ENCODE measurements at places on chromosomes 5 and 9.

GRCh38 chr9:91948597-91949391 is 1.2 kb downstream of the ROR2 start:
- DNase-seq: peak; percentile 47

DNA sequence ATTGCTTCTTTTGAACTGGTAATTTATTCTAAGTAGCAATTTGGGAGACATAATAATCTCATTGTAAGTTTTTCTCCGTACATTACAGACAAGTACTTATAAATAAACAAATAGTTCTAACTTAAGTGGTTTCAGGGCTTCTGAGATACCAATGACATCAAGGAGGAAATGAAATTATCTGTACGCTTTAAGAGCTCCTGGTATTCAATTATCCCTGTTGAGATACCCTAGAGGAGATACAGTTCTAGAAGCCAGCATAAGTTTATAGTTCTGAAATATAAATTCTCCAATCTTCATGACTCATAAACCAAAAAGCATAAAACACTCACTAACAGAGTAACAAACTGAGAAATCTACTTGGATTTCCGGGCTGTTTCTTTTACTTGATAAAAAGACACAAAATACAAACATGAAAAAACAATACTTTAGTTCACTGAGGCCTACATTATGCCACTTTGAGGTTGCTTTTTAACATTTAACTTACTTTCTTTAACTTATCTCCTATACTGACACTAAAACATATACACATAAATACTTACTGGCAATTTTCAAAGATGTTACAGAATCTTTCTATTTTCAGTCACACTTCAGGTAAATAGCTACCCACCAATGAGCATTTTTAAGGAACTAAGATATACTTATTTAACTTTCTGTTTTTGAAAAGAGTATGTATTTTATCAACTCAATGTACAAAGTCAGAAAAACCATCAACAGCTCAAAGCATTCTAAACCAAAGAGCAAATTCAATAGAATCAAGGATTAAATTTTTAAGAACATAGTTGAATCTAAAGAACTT is 7.5 kb downstream of the DCTN4 start:
- no peak for DNase-seq

DNA sequence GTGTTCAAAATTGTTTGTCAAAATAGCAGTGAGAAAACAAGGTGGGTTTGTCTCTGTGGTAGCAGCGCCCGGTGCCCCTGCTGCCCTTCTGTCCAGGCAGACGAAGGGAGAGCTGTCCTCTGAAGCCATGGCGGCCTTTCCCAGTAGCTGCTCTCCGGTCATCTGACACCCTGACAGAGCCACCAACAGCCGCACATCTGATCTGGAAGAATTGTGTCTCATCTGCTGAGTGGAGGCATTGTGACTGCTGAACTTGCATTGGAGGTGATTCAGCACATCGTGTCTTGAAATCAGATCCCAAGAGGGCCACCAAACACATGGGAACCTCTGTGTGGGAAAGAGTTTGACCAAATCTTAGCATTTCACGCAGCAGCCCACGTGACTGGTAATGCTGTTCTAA is 337.6 kb upstream of the IRX1 start:
- DNase-seq: no peak

DNA sequence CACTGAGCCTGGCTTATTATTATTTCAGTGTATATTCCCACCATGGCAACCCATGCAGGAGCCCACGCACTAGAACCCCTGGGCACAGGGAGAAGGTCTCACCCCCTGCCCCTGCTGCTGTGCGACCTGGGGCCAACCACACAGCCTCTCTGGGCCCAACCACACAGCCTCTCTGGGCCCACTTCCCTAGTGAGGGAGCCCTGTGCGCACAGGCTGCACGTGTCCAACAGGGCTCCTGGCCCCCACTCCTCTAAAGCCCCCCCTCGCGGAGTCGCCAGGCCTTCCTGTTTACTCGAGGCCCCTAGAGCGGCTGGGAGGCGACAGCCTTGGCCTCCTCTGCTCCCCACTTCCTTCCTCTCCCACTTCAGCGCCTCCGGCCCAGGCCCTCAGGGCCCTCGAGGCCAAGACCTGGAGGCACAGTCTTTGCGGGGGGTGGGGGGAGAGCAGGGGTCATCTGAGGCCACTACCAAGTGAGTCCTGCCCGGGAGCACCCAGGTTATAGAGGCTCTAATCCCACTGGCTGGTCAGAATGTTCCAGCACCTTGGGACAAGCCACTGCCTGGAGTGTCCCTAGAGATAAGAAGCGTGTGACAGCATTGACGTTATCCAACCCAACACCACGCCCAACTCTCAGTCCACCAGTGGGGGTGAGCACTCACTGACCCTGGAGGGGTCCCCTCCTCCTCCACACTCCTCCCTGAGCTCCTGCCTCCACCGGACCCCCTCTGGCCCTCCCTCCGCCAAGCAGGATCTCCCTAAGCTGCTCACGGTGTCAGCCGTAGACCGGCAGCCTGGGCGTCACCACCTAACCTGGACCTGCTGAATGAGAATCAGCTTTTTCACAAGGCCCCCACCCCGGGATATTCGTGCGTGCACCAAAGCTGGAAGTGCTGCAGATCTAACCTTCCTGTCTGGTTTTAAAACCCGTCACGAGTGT is 7.9 kb upstream of the ENG start:
- DNase-seq: no peak

DNA sequence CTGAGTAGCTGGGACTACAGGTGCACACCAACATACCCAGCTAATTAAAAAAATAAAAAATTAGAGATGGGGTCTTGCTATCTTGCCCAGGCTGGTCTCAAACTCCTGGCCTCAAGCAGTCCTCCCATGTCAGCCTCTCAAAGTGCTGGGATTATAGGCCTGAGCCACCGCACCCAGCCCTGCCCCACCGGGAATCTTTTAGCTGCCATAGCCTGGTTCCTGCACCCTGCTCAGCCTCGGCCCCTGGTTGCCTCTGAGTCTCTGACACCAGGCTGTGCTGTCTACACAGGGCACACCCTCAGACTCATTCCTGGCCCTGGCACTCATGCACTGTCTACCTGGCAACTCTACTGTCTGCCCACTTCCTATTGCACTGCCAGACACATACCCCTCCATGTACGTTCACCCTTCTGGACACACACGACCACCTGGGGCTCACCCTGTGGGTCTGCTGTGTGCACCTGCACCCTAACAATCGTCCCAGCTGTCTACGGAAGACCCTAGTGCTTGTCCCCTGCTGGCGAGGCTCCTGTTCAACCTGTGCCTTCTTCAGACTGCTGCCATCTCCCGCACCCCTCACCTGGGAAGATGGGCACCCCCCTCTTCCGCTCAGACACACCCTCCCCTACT is 1.4 kb downstream of the PROP1 start:
- DNase-seq: no peak

DNA sequence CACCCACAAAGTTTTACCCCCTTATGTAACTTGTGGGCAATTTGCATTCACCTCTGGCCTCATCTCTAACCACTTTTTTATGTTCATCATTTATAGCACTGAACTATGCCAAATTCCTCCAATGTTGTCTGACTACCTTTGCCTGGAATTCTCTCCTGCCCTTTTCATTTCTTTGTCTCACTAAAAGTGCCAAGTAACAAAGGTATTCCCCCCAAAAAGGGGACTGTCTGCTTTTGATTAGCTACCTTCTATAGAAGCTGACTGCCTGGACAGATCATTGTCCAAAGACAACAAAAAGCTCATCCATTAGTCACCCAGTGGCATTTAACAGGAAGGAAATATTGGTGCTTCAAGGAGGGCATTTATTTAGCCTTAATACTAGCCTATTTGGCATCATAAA is 189.9 kb upstream of the VCAN start:
- DNase-seq: peak; percentile 58

GRCh38 chr5:143397302-143398052 is 6.0 kb downstream of the NR3C1 start:
- DNase-seq: no peak

DNA sequence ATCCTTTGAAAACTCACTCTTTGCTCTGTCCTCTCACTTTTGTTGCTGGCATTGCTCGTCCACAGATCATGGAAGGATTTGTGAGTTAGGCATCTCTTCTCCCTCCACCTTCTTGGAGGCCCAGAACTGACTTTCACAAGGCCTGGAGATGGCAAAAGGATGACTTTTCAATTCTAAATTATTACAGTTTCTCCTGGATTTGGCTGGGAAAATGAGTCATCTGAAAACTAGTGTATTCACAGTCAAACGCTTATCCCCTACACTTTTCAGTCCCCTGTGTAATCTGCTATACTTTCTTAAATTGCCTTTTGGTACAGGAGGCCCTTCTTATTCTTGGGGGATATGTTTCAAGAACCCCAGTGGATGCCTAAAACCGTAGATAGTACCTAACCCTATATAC is 35.6 kb downstream of the ADRA1B start:
- peak; percentile 30 for DNase-seq

- DNase-seq: no peak
Observed at GRCh38 chr5:151624476-151624875, 33.3 kb upstream of the FAT2 start.

- peak; percentile 43 for DNase-seq
Observed at GRCh38 chr5:37831821-37832534, 7.9 kb downstream of the GDNF start.

- DNase-seq: no peak
Observed at GRCh38 chr5:140205952-140206351, 31.0 kb downstream of the CYSTM1 start.

DNA sequence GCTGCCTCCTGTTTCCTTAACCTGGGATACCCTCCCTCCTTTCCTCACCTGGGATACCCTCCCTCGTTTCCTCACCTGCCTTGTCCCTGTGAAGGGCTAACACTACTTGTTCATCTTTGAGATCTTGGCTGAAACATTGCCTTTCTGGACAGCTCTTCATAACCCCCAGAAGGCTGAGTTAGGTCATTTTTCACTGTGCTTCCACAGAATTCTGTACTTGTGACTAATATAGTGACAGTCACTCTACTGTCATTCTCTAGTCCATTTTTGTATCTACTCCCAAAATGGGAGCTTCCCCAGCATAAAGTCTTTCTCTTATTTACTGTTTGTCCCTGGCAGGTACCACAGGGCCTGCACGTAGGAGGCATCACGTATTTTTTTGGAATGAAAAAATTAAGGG is 21.5 kb upstream of the DAB2 start:
- peak; percentile 31 for DNase-seq

GRCh38 chr5:58731641-58732040 is 148.8 kb downstream of the RAB3C start:
- no peak for DNase-seq

DNA sequence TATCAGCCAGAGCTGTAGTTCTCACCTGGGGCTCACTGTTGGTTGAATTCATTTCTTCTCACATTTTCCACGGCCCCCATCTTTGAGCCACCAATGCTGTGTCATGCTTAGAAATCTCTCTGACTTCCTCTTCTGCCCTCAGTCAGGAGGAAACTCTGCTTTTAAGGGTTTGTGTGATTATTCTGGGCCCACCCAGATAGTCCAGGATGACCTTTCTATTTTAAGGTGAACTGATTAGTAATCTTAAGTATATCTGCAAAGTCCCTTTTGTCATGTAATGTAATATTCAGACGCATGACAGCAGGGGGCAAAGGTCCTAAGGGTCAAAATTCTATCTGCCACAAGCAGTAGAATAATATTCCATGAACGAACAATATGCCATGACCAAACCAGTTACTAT is 88.4 kb downstream of the AK8 start:
- no peak for DNase-seq

GRCh38 chr5:73419117-73419464 is 29.5 kb downstream of the FOXD1 start:
- no peak for DNase-seq

DNA sequence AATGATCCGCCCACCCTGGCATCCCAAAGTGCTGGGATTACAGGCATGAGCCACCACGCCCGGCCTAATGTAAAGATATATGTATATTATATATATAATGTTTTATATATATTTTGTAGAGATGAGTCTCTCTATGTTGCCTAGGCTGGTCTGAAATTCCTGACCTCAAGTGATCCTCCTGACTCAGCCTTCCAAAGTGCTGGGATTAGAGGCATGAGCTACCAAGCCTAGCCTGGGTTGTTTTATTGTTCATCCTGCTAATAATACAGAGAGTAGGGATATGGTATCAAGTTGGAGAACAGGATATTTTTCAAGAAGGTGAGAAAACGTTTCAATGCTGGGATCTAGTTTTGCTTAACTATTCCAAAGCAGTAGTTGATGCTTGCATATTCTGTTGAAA is 2.9 kb downstream of the SEC24A start:
- DNase-seq: no peak

- peak; percentile 71 for DNase-seq
Observed at GRCh38 chr5:125411071-125411743, 664.8 kb upstream of the ZNF608 start.

DNA sequence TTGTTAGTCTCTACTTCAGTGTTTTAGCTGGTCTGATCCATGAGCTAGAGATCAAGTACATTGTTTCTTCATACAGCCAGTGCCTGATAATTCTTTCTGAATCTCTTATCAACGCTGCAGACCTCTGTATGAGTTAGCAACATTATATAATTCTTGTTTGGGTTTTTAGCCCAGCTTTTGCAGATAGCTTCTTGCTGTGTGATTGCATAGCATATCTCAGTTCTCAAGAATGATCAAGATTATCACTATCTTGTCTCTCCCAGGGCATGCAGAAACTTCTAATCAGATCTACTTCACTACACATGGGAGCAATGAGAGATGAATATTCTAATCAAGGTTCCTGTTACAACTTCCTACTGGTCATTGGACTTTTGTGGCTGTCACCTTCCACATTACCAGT is 158.3 kb downstream of the FAM174A start:
- no peak for DNase-seq

DNA sequence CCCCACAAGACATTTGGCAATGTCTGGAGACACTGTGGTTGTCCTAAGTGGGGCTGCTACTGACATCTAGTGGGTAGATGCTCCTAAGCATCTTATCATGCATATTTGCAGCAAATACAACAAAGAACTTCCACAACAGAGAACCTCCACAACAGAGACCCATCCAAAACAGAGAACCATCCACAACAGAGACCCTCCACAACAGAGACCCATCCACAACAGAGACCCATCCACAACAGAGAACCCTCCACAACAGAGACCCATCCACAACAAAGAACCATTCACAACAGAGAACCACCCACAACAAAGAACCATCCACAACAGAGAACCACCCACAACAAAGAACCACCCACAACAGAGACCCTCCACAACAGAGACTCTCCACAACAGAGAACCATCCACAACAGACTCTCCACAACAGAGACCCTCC is 32.8 kb downstream of the ARPC5L start:
- peak; percentile 49 for DNase-seq

GRCh38 chr9:128470560-128470959 is 14.8 kb downstream of the ODF2 start:
- peak; percentile 45 for DNase-seq
